ENCODE measurements at places on chromosomes 12 and 14.

- DNase-seq, result no peak
Measured at GRCh38 chr12:122155705-122156104, 18.3 kb downstream of the IL31 start.

GRCh38 chr12:121579981-121580868, 598 bp downstream of the KDM2B start:
- peak; percentile 75 for DNase-seq

DNA sequence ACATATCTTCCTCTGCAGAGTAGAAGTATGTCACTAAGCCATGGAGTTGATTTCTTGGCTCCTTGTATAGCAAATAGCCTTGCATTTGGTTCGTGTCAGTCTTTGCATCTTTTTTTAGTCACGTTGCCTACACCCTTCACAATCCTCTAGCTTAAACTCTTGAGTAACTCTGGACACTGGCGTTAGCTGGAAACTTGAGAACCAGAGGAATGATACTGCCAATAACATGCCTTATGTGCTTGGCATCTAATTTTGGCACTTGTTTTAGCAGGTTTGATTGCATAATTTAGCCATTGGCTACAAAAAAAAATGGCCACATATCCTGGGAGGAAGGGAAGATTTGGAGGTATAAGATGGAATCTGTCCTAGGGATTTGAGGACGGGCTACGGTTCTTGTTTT, 136.2 kb downstream of the ETV6 start:
- DNase-seq, result no peak

- no peak for DNase-seq
Measured at GRCh38 chr12:128316973-128317526, 50.1 kb downstream of the TMEM132C start.

DNA sequence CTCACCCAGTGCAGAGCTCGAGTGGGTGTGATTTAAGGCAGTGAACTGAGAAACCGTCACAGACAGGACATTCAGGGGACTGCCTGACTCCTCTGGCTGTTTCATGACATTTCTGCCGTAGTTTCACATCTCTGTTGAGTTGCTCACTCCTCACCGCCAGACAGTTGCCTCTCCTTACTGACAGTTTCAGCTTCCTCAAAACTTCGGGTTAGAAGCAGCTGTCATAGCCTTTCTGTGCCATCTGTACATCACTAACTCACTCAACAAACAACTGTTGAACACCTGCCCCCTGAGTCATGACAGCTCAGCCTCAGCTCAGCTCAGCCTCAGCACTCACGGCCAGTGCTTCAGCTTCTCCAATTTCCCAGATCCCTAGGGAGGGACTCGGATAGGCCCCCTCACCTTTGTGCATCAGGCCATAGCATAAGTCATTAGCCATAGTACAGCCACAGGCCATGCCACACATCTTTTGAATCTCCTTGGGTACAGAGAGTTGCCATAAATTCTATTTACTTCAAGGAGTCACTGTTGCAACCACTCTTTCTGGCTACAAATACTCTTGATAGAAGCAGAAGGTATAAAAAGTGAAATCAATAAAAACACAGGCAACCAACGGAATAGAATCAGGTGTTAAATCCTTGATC, 6.2 kb upstream of the SLC15A4 start:
- DNase-seq, result no peak

DNA sequence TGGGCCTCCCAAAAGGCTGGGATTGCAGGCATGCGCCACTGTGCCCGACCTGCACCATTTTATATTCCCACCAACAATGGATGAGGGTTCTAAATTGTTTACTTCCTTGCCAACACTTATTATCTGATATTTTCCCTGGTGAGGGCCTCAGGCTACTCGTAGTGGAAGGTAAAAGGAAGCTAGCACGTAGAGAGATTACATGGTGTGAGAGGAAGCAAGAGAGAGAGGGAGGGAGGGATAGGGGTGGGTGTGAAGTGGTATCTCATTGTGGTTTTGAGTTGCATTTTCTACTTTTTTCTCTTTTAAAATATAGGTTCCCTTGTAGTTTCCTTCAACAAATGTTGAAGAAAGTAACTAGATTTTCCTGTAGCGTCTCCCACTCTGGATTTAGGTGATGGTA, 30.9 kb downstream of the MYO1H start:
- DNase-seq, result no peak

DNA sequence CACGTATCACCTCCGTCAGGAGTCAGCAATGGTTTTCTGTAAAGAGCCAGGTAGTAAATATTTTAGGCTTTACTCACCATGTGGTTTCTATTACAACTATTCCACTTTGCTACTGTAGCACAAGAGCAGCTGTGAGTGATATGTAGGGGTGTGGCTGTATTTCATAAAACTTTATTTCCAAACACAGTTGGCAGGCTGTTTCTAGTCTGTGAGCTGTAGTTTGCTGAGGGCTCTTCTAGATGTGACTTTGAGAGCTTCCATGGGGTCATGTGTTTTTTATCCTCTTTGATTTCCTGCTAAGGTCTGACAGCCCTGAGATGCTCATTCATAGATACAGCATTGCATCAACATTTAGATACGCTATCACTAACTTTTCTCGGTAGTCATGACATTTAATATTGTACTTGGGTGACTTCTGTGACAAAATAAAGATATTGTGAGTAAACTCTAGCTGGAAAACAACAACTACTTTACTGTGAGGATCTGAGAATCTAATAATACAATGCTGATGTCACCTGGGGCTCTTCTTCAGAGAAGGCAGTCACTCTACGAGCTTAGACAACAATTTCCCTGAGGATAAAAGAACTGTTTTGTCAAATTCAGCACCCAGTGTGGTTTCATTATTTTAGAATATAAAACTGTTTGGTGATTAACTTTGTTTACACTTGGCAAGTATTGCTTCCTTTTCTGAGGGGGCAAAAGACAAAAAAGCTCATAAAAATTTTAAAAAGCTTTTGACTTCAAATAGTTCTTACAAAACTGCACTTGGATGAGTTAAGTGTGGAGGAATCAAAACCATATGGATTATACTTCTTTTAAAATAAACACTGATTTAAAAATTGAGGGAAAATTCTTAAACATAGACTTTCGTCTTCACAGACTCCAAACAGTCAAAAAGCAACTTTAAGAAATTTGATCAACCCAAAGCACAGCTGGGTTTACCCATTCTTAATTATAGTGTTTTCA, 231.2 kb upstream of the DCN start:
- no peak for DNase-seq

DNA sequence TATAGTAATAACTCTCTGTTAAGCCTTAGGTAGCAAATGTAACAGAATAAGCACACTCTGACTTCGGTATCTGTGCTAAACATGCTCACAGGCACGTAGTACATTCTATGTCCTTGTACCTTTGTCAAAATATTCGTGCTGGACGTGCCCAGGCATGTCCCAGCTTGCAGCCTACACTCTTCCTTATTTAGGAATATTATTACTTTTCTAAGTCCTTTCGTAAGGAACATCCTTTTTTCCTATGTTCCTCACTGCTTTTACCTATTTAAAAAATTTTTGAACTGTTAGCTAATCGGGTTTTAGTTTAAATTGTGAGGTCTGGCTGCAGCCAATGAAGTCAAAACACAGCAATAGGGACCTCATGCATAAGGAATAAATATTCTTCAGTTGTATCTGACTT, 24.1 kb upstream of the UBC start:
- no peak for DNase-seq

DNA sequence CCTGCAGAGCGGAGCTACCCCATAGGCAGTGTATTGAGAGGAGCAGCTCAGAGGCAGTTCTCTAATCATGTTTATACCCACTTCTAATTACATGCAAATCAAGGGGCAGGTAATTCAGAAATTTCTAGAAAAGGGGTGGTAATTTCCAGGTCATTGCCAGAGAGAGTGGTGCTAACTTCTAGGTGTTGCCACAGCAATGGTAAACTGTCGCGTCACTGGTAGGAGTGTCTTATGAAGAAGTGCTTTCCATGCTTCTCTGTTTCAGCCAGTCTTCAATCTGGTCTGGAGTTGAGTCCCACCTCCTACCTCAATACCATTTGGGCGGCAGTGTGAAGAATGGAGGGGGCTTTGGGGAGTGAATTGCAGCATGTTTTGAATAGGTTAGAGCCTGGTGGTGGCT, 8.5 kb upstream of the AMN1 start:
- no peak for DNase-seq

DNA sequence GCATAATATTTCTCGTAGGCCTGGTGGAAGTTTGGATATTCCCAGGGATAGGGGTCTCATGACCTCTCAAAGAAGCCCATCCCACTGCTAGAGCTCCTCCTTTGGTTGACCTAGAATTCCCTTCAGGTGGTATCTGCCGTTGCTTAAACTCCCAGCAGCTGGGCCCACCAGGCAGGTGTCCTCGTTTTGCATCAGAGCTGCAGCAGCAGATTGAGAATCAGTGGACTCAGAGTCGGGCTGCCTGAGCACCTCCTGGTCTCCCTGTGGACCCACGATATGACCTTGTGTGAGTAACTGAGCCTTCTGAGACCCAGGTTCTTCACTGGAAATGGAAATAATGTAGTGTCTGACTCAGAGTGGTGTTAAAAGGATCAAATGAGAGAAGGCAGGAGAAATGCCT, 132.7 kb downstream of the PAPOLA start:
- peak; percentile 3 for DNase-seq

GRCh38 chr12:106914796-106915634, 40.7 kb upstream of the TMEM263 start:
- DNase-seq, result no peak

GRCh38 chr14:88424573-88424972, 39.1 kb downstream of the SPATA7 start:
- DNase-seq, result no peak

DNA sequence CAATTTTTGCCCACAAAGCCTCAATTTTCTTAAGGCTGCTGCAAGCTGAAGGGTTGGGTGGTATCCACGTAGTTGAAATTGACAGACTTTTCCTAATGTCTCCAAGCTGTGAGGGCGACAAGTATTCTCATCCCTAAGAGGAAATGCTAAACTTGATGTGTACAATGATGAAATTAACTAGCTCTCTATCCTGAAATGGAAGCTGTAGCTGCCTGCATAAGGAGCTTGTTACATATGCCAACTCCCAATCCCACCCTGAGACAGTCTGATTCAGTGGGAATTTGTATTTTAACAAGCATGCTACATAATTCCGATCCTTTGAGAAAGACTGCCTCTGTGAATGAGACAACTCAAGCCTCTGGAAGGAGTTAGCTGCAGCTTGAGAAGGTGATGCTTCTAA, 45.7 kb upstream of the MDM1 start:
- DNase-seq, result no peak

- no peak for DNase-seq
Measured at GRCh38 chr12:33180918-33181317, 258.7 kb downstream of the SYT10 start.

DNA sequence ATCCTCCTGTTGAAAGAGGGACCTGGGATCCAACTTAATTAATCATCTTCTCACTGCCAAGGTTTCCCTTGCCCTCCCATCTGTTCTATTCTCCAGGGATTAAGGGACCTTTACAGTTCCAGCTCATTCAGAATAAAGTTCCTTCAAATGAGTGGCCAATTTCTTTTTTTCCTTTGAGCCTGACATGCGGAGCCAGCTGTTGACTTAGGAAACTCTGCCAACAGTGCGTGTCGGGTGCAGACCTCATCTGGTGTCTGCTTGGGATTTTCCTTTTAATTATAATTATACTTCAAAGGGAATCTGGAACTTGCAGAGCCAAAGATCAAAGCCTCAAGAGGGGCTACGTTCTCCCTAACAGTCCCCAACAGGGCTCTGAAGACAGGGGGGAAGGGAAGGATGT, 64.8 kb downstream of the CCDC60 start:
- no peak for DNase-seq

- peak; percentile 49 for DNase-seq
Measured at GRCh38 chr12:121796855-121797751, 3.6 kb upstream of the RHOF start.

GRCh38 chr12:122422730-122423257, 325 bp upstream of the CLIP1 start:
- DNase-seq, result no peak

DNA sequence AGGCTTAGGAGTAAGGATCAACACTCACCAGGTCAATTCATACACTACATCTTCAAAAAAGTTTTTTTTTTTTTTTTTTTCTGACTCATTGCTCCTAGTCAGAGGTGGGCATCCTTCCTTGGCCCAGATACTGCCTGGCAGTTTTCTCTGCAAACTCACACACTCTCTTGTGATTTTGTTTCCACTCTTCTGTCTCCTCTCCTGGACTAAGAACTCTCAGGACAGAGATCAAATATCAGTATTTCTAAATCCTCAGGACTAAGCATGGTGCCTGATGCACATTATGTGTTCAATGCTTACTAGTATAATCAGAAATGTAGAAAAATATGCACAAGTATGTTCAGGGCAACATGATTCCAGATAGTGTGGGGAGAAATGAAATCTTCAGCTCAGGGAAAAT, 10.2 kb upstream of the PAH start:
- no peak for DNase-seq

- no peak for DNase-seq
Measured at GRCh38 chr14:101873991-101874390, 90.4 kb upstream of the DYNC1H1 start.

- no peak for DNase-seq
Measured at GRCh38 chr14:50357753-50358395, 38.8 kb downstream of the CDKL1 start.

- no peak for DNase-seq
Measured at GRCh38 chr12:59874781-59875180, 279.0 kb downstream of the SLC16A7 start.

GRCh38 chr12:6266971-6267721, 43.3 kb upstream of the PLEKHG6 start:
- no peak for DNase-seq

DNA sequence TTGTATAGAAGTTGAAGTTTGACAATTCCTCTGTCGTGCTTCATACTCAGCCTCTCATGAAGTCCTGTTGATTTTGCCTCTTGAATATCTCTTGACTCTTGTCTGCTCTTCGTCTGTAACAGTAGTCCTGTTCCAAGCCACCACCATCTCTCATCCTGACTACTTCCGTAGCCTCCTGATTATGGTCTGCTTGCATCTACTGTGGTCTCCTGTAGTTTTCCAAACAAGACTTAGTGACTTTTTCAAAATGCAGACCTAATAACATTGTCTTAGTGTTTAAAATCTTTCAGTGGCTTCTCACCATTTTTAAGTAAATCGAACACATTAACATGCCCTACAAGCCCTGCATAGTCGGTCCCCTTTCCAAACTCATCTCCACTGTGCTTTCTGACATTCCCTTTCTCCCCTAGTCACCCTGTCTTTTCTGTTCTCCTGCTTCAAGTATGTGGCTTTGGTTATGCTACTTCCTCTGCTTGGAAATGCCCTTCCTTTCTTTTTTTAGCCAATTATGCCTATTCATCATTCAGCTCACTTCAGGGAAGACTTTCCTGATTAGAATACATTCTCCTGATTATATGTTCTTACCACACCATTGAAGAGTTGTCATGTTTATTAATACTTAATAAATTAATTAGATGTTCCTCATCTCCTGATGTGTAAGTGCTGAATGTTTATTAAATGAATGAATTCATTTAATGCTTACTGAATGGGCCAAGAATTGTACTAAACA, 2.0 kb downstream of the SCYL2 start:
- no peak for DNase-seq

GRCh38 chr12:105819549-105819948, 319.2 kb downstream of the NUAK1 start:
- DNase-seq, result no peak

All from HEK293T (cell line).